ENCODE measurements at places on chromosomes 16 and 17. TPM values are rescaled to one million over a fixed set of nuclear protein-coding genes. Genes with fewer than 3 reads are reported as not detected.

DNA sequence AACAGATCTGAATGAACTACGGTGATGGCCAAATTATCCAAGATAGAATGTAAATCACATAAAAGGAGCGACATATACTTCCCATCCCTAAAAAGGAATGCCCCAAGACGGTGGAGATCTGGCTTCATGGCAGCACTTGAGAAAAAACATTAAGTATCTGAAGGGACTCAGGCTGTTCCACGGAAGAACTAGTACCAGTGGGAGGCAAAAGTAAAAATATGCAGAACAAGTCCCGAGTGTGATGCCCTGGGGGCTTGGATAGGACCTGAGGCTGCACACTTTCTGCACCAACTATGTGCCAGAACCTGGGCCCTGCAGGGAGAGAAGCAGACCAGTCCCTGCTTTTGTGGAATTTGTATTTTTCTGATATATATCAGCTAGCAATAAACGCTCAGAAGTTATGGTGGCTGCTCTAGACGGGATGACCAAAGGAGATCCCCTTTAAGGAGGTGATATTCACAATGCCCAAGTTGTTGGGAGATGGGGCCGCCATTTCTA, 539 bp upstream of the CKLF start:
- no peak for DNase-seq

DNA sequence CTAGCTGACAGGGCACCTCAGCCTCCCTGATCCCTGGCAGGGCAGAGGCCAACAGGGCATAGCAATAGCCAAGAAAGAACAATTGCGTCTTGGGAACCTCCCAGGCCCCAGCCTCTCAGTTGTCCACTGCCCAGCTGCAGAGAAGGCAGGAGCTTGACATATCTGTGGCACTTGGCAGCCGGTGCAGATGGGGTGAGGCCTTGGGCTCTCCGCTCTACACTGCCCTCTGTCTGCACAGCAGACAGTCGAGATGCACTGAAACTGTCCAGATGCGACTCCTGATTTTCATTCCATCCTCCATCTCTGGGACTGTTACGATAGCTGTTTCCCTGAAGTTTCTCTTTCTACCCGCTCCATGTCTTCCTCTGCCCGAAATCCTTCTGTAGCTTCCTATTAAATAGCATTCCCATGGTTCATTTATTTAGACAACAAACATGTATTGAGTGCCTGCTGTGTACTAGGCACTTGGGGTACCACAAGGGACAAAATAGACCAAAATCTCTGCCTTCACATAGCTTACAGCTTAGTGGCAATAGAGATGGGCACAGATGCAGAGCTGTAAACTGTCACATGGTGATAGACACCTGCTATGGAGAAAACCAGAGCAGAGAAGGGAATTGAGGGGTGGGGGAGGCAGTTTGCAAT, 3.3 kb downstream of the POLR3E start:
- DNase-seq: no peak

- DNase-seq: no peak
These were observed 27.7 kb downstream of the WWOX start for GRCh38 chr16:78127130-78127529.

DNA sequence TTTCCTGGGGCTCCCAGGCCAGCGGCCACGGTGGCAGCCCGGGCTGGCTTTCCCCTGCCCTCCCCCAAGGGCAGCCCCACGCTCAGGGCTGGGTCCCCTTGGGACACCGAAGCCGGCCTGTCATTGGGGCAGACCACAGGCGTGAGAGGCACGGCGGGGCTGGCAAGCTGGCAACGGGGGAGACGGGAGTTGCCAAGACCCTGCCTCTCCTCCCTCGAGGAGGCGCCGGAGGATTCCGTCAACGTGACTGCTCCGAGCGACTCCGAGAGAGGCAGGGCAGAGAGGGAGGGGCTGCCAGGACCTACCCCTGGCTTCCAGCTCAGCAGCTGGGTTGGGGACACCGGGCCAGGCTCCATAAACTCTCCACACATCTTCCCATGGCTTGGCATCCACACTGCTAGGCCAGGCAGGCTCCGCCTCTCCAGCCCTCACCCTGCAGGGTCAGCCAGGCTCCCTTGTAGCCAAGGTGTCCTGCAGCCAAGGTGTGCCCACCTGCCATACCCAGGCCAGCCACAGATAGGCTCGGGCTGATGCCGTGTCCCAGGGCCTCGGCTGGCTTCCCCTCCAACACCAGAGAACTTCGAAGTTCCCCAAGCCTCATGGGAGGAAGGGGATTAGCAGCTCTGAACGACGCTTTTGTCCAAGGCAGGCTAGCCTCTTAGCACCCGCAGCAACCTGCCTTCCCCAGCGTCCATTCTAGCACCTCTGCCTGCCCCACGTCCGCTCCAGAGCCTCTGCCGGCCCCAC, 25.5 kb downstream of the TIMM22 start:
- no peak for DNase-seq

- DNase-seq: no peak
These were observed 3.0 kb upstream of the QPRT start for GRCh38 chr16:29675811-29676643.

RBFOX1 gene
- total RNA-seq: not detected

PSMC3IP gene
- total RNA-seq: 4.5 TPM

ZP2 gene
- total RNA-seq: not detected

All from esophagus muscularis mucosa (tissue), 4 donors.